Right lobe of liver (tissue), 6 donors: ENCODE measurements at places on chromosomes 2 and 18. TPM values are rescaled to one million over a fixed set of nuclear protein-coding genes. Genes with fewer than 3 reads are reported as not detected.

Gene UGT1A8
- 2.5 TPM for total RNA-seq

Gene RNU2-63P
- total RNA-seq: 4.2 TPM

GRCh38 chr2:5782103-5782502 lies 89.9 kb downstream of the SOX11 start:
- no peaks in the 10 kb centered on the region for H3K36me3 ChIP-seq
- DNase-seq: no peak
- no peaks in the 10 kb centered on the region for H3K27me3 ChIP-seq
- H3K4me3 ChIP-seq: no peak overlapping the region
- H3K27ac ChIP-seq: no peak overlapping the region
- no peaks in the 10 kb centered on the region for H3K4me1 ChIP-seq

DNA sequence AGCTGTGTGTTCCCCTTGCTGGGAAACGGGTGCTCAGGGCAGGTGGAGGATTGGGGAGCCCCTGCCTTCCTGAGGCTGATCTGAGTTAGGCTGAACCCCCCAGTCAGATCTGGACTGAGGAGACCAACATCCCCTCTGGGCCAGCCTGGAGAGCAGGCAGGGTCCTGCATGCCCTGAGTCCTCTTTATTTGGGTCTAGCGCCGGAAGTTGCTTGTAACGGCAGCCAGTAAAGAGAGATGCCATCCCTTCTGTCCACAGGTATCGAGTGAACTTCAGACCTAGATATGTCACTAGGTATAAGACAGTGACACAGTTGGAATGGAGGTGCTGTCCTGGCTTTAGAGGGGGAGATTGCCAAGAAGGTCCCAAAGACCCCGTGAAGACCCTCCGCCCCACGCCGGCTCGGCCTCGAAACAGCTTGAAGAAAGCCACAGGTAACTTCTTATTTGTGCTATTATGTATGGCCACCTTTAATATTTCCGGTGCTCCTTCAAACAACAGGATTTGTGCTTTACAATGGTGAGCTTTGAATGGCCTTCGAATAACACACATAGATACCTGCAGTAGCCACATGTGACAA lies 38.0 kb downstream of the EMILIN2 start:
- no peak overlapping the region for H3K4me3 ChIP-seq
- H3K4me1 ChIP-seq: no peaks in the 10 kb centered on the region
- no peak for DNase-seq
- no peaks in the 10 kb centered on the region for H3K27me3 ChIP-seq

- H3K4me3 ChIP-seq: no peak overlapping the region
- H3K27me3 ChIP-seq: no peaks in the 10 kb centered on the region
- H3K4me1 ChIP-seq: no peaks in the 10 kb centered on the region
- no peak overlapping the region for H3K27ac ChIP-seq
- no peak for DNase-seq
- no peaks in the 10 kb centered on the region for H3K36me3 ChIP-seq
These were observed 42.1 kb downstream of the CD28 start for GRCh38 chr2:203748331-203749126.

Gene SP110
- 12.1 TPM for total RNA-seq

Gene RRM2
- 10.3 TPM for total RNA-seq

Gene ACADL
- 27.9 TPM for total RNA-seq
